Eye (tissue), 1 donor: ENCODE measurements at places on chromosomes 4 and X.

DNA sequence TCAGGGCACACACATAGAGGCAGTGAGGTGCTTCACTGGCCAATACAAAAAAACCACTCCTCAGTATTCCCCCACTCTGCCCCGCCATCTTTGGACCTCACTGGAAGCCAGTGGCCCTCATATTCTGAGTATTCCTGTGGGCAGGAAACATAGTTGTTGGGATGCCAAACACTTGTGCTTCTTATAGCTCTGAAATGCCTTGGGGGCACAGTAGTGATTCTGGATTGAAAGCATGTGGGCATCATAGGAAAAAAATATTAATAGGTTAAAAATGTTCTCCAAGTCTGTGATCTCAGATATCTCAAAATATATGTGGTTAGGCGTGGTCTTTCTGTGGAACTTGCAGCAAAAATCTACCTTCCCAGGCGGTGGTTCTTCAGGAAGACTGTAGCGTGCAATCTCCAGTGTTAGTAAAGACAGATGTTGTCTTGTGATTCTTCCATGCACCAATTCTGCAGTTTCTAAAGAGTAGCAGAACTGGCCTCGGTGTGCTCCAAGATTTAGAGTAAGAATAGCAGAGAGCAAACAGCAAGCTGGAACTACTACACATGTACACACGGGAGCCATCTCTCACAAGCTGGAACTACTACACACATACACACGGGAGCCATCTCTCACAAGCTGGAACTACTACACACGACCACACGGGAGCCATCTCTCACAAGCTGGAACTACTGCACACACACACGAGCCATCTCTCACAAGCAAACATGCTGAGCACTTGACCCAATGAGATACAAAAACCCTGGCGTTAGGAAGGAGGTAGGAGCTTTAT is 8.0 kb upstream of the TENM3 start:
- no peak for DNase-seq

DNA sequence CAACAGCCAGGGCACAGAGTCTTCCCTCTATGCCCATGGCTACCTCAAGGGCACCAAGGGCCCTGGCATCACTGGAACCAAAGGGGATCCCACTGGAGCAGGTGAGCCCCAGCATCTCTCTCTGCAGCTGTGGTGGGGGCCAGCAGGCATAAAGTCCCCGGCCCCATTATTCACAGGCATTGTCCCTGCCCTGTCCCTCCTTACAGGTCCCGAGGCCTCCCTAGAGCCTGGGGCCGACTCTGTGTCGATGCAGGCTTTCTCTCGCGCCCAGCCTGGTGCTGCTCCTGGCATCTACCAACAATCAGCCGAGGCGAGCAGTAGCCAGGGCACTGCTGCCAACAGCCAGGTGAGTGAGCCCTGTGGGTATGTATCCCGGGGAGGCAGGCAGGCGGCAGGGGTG is 12.3 kb upstream of the UBA1 start:
- DNase-seq, result no peak

- DNase-seq, result no peak
These were observed 4.5 kb downstream of the CTPS2 start for GRCh38 chrX:16708016-16708415.

- DNase-seq, result peak; percentile 61
These were observed 1.9 kb downstream of the POU4F2 start for GRCh38 chr4:146640465-146641061.

- DNase-seq, result no peak
These were observed 31.3 kb upstream of the ASMTL start for GRCh38 chrX:1483843-1484637.

DNA sequence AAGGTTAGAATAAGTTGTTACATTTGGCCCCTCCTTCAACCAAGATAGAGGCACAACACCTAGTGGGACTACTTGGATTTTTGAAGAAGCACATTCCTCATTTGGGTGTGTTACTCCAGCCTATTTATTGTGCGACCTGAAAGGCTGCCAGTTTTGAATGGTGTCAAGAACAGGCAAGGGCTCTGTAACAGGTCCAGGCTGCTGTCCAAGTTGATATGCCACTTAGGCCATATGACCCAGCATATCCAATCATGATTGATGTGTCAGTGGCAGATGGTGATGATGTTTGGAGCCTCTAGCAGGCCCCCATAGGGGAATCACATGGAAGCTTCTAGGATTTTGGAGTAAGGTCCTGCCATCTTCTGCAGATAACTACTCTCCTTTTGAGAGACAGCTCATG is 35.5 kb upstream of the UGT2B4 start:
- DNase-seq, result no peak
